ENCODE measurements at places on chromosomes 16 and 17.

DNA sequence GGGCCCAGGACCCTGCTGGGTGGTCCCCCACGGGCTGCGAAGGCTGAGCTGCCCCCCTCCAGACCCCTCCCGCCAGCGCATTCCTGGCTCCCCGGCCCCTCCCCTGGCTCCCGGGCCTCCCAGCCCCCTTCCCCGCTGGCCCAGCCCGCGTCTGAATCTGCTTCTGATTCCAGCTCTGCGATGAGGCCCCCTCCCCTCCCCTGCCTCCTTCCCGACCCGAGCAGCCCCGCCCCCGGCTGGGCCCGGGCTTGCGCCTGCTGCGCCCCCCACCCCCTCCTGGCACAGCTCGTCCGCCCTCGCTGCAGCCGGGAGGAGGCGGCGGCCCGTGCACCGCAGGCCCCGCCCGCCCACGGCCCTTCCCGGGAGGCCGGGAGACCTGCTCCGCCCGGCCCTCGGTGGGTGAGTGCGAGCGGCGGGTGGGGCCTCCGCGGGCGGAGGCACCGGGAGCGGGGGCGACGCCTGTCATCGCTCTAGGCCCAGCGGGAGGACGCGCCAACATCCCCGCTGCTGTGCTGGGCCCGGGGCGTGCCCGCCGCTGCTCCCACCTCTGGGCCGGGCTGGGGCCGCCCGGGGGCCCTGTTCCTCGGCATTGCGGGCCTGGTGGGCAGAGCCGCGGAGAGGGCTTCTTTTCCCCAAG is at the start of gene NTN3:
NTN3 (plus strand) TSS at position 282 of the 637 bp plus-strand sequence. CDS start 405 bp downstream, outside the sequence.
- no peak for DNase-seq

DNA sequence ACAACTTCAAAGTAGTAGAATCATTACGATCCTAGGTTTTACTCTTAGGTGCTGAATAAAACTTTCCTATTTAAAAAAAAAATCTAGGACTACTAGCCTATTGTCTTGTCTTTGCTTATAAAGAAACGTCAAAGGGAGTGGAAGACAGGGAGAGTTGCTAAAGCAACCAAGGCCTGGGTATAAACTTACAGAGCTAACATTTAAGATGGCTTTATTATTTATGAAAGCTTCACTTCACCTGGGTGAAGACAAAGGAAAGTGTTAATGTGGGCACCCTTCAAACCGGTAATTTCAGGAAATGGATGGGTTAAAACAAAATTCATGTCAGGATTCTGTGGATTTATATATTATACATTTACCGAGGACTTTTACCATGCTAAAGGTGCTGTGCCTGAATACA is 2.5 kb downstream of the DUSP14 start:
- DNase-seq: no peak

- no peak for DNase-seq
Measured at GRCh38 chr16:51849715-51850114, 697.2 kb downstream of the TOX3 start.

DNA sequence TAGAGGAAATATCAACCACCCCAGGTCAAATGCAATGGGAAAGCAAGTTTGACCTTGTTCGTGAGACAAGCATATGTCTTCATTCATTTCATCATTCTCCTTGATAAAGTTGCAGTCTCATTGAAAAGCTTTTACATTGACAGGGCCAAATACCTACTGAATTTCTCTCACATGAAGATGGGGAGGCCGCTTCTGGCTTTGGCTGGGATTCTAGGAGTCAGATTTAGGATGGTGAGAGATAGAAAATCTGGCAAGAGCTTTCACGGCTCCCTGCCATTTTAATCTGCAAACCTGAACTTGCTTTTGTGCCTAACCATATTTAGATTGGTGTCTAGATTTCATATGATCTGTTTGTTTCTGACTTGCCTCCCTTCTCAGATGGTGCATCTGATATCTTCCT is 88.0 kb downstream of the TMEM100 start:
- DNase-seq: no peak

DNA sequence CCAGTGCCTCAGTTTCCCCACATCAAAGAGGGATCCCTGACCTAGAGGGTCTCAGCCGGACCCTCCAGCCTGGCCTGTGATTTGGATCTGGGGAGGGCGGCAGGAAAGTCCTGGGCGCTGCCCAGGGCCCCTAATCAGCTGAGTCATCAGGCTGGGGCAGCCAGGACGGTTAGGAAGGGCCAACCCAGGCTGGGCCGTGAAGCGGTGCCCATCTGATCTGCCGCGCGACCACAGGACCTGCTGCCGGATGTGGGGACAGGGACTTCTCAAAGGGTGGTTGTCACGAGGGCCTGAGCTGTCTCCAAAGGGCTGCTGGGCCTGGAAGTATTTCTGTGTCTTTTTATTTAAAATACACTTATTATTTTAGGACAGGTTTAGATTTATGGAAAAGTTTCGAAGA is 4.4 kb downstream of the TPSAB1 start:
- DNase-seq: no peak

DNA sequence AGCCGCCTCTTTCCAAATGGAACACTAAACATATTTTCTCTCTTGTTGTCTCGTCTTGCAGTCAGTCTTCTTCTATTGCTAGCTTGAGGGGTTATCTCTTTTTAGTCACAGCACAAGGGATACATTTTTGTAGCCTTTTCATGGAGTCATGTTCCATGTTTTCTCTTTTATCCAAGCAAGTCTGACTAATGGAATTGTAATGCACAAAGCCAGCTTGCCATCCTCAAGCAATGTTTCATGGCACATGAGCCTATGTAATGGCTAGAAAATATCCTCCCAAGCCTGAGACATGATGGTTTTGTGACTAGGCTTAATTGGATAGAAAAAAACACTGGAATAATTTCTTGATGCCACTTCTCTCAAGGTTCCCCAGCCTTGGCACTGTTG is 414.6 kb upstream of the GOT2 start:
- DNase-seq: no peak

GRCh38 chr17:66420961-66421371 is 118.6 kb downstream of the PRKCA start:
- DNase-seq: no peak

DNA sequence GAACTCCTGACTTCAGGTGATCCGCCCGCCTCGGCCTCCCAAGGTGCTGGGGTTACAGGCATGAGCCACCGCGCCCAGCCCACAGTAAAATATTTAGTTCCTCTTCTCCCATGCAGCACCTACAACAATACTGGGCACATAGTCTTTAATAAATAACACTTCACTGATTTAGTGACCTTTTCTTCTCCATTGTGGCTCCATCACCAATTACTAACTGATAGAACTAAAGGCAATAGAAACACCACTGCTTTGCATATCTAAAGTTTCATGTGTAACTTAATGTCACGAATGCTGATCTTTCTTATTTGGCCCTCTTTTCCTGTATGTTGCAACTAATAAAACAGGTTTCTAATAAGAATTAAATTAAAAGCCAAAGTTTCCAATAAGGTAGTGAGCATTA is 38.9 kb downstream of the TRIM37 start:
- DNase-seq: no peak

DNA sequence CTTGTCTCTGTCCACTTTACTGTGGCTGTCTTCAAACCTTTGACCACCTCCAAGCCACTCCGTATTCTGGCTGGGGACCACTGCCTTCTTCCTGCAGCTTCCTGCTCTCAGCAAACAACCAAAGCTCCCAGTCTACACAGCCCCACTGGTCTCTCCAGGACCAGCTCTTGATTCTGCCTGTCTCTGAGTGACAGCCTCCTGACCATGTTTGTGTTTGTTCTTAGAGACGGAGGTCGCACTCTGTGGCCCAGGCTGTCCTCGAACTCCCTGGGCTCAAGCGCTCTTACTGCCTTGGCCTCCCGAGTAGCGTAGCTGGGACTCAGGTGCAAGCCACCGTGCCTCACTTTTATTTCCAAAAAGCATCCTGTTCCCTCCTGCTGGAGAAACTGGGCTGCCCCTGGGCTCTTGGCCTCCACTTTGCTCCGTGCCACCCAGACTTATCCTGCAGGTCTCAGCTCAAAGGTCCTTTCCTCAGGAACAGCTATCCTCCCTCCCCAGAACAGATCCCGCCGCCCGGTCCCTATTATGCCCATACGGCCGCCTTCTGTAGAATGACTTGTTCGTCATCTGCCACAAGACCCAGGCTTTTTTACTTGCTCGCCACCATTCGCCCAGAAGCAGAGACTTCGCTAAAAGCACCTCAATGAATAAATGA is 9.1 kb downstream of the MNT start:
- DNase-seq: no peak

GRCh38 chr17:78707016-78707415 is 75.1 kb downstream of the CYTH1 start:
- no peak for DNase-seq

DNA sequence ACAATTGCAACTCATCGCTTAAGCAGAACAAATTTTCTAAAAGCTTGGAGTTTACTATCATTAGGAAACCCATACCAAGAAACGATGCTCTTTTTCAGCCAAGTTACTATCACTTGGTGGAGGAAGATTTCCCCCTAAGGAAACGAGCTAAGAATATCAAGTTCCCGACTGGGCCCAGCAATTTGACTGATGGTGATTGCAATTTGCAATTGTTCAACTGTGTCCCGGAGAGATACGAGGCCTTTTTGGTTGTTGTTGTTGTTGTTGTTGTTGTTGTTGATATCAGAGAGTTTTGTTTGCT is 6.2 kb downstream of the HS3ST3A1 start:
- DNase-seq: no peak

- no peak for DNase-seq
Measured at GRCh38 chr16:87469169-87469568, 23.7 kb downstream of the ZCCHC14 start.

DNA sequence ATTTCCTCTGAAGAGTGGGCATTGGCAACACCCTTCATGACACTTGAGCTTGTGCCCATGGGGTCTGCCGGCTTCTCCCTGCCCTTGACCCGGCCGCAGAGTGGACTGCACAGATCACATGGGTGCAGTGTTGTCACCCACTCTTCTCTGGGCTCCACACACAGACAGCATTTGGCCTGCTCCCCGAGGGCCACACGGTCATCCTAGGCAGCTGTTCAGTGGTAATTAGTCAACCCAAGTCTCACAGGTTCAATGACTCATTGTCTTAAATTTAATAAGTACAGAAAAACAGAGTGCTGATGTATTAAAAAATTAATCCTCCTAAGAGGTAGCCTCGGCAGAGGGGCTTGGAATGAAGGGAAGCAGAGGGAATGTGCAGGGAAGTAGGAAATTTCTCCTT is 204.8 kb downstream of the MSI2 start:
- DNase-seq: no peak

DNA sequence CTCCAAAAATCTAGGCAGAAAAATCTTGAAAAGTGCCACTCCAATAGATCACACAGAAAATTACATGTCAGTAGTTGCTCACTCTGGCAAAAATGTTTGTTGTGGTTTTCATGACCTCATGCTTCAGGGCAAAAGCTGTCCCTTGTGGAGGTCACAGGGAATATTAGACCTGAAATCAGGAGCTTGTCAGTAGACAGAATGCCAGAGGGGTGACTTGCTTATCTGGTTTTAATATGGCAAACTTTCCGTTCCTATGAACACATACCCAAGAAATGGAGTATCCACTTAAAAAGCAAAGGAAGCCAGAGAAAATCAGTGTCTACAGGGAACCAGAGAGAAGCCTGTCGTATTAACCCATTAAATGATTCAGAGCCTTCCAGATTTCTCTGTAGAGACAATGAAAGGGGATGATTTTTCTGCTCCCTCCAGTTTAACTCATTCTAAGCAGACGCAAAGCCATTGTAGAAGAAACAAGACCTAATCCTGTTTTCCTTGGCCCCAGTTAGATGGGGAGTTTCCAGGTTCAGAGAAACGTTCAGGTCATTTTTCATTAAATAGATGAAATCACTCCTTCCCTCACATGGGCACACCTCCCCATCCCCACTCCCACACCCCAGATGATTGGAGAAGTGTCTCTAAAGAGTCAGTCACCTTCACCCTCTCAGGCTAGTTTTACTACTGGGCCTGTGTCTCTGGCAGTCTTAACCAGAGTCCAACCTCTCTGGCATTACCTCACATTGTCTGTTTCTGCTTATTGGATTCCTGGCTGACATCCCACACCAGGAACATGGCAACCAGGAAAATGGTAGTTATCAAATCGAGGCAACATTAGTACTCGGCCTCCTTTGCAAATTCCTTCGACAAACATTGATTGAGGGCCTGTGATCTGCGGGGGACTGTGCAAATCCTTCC is 6.0 kb downstream of the SOX9 start:
- no peak for DNase-seq
